Left kidney (tissue), 8 donors: ENCODE measurements at places on chromosomes 1 and 21.

DNA sequence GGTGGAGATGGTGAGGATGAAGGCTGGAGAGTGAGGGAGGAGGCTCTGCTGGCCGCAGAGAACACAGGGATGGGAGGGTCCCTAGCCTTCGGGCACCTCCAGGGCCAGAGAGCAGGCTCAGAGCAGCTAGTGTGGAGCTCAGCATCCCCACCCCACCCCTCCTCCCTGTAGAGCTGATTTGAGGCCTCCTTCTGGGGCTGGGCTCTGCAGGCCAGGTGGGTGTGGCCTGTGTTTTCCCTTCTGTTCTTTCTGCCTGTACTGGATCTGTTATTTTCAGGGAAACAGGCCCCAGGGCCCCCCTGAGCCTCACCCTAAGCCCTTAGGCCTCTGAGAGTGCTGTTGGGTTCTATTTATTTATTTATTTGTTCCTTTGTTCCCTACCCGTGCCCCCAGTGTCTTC is 44.8 kb downstream of the TMCC2 start:
- DNase-seq = no peak

DNA sequence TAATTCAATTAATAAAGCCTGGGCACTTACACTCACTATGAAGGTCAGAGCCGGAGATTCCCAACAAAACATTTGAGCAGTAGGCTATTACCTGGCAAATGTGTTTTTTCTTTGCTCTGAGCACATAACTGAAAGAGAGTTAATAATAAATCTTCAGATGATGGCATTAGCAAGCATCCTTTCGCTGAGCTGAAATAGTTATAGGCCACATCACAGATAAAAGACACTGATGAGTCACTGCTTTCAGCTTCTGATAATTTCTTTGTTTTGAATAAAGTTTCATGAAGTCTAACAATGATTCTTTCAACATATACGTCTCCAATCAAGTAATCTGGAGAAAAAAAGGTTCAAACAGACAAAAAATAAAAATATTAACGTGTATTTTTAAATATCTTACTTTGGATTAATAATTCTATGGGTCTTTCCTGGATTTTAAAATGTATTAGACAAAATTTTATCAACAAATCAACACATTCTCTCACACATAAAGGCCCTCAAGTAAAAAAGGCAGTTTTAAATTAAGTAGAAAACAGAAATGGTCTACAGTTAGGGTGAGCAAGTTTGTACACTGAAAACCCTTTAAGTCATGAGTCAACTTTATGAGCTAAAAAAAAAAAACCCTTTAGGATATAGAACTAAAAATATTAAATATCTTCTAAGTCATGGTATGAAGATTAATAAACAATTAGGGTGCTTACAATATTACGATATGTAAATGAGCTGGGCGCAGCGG is 33.1 kb downstream of the LTN1 start:
- DNase-seq = no peak

DNA sequence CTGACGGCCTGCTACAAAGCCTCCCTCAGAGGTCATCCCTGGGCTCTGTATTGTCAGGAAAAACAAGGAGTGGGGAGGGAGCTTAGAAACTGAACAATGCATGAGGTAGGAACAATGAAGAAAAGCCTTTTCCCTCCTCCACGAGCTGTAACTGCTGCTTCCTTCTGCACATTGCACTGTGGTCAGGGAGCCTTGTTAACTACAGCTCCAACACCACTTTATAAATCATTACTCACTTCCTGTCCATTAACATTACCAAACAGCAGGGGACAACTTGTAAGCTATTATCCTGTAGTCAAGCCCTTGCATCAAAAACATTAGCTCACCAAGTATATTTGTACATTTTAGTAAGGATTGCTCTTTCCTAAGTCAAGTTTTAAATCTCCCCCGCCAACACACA is 336.0 kb upstream of the NR5A2 start:
- no peak for DNase-seq

DNA sequence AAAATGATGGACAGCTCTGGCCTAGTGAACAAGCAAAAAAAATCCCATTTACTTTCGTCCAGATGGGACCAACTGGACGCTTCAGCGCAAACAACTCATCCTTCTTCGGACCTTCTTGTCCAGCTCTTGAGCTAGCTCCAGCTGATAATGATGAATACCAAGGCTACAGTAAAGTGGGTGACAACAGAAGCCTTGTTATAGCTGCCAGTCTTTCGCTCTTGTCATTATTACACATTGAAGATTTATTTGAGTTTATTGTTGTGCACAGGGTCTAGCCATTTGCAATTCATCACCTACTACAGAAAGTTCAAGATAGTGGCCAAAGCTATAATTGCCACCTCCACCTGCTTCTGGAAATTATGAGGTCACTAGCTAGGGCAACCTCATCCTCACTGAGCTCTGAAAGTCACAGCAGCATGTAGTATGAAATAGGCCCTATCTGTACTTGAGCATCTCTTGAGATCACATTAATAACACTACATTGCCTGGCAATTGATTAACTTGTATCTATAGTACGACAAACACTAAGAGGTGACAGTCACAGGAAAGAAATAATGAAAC is 76.9 kb downstream of the GPATCH2 start:
- DNase-seq = no peak

DNA sequence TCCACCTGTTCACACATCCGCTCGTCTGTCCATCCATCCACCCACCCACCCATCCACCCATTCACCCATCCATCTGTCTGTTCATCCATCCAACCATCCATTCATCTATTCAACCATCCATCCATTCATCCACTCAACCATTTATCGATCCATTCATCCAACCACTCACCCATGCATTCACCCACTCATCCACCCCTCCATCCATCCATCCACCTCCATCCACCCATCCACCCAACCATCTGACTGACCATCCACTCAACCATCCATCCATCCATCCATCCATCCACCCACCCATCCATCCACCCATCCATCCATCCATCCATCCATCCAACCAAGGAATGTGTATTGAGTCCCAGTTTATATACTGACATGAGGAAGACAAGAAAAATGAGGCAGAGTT is 73.1 kb downstream of the UMODL1 start:
- no peak for DNase-seq

GRCh38 chr1:6259491-6260362 is 1.2 kb downstream of the GPR153 start:
- no peak for DNase-seq

GRCh38 chr1:218611916-218612585 is 266.9 kb downstream of the TGFB2 start:
- DNase-seq = no peak

- DNase-seq = peak; percentile 55
These were observed 251.2 kb downstream of the RRAGC start for GRCh38 chr1:38608202-38608864.

GRCh38 chr1:12506281-12507280 is 111.4 kb downstream of the DHRS3 start:
- no peak for DNase-seq
